ENCODE measurements at places on chromosomes 2 and 18.
A peak's percentile ranks its signal among the peaks of the same experiment; 100 is the strongest.

GRCh38 chr2:208984376-208985090 lies 439.3 kb upstream of the MAP2 start:
- no peak for DNase-seq

- DNase-seq = no peak
These were observed 159.4 kb downstream of the BABAM2 start for GRCh38 chr2:28049899-28050298.

DNA sequence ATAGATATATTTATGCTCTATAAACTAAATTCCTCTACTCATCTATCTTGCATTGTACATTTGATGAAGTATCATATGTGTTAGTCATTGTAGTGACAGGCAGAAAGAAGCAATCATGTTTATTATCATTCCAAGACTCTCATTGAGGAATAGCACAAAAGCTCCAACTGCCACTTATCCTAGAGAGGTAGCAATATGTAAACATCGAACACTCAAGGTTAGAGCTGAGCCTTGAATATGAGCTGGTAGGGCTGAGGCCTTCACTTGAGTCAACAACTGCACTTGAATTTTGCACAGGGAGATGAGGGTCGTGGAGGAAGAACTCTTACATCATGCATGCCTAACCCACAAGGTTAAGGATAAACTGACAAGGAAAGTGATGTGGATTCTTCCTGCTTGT lies 900.9 kb downstream of the CPS1 start:
- DNase-seq = no peak

DNA sequence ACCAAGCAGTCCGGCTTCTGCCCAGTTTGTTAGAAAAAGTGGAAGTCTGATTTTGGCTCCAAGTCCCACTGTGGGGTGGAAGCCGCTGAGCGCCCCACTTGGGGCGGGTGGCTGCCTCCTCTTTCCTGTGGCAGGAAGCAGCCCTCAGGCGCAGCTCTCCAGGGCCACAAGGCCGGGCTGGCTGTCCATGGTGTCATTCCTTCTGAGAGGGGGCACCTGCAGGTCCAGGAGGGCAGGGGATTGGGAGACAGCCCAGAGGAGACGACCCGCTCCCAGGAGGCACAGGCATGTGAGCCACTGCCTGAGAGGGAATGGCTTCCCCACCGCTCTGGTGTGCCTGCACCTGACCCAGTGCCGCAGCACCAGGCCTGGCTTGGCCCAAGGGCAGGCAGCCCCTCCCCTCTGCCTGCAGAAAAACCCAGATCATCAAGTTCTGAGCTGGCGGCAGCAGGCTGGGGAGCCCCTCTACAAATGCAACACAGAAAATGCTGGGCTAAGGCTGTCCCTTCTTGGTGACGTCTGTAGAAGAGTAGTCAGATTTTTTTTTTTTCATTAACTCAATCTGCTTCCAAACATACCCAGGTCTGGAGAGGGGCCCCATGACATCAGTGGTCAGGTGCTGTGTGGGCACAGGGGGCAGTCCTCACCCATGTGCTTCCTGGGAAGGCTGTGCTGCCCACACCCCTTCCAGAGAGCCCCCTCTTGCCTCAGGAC lies 38.4 kb downstream of the HS6ST1 start:
- DNase-seq = peak; percentile 66

DNA sequence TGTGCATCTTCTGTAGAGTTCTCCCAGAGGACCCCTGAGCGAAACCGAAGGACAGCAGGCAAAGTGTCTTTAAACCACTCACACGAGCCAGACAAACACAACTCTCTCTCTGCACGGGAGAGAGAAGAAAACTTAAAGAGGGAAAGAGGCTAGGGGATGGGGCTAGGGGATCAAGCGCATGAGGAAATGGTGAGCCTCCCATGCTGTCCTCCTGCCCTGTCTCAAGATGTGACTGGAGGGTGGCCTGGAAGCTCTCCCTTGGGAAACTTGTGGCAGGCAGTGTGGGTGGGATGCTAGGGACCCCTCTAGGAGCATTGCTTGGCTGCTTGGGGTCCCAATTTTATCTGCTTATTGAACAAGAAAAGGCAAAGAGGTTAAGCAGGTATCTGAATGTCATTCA lies 44.5 kb downstream of the CYP26B1 start:
- DNase-seq = no peak

DNA sequence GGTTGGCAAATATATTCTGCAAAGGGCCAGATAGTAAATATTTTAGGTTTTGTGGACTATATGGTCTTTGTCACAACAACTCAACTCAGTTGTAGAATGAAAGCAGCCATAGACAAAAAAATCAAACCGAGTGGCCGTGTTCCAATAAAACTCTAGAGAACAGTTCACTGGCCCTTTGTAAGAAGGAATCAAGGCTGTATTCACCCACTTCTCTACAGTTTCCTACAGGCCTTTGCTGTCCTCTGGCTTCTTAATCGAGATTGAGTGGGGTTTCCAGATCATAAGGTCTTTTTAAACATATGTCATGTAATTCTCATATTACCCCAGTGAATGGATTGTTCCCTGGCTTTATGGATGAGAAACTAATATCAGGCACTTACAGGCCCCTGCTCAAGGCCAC lies 448.9 kb upstream of the ETAA1 start:
- DNase-seq = no peak

- DNase-seq = no peak
These were observed 285.6 kb upstream of the SESTD1 start for GRCh38 chr2:179550214-179550613.

GRCh38 chr2:144703852-144704708 lies 184.2 kb upstream of the ZEB2 start:
- DNase-seq = peak; percentile 70

- DNase-seq = no peak
These were observed 11.6 kb downstream of the TRAPPC8 start for GRCh38 chr18:31931163-31931885.

- no peak for DNase-seq
These were observed 192.8 kb upstream of the PID1 start for GRCh38 chr2:229463841-229464346.

DNA sequence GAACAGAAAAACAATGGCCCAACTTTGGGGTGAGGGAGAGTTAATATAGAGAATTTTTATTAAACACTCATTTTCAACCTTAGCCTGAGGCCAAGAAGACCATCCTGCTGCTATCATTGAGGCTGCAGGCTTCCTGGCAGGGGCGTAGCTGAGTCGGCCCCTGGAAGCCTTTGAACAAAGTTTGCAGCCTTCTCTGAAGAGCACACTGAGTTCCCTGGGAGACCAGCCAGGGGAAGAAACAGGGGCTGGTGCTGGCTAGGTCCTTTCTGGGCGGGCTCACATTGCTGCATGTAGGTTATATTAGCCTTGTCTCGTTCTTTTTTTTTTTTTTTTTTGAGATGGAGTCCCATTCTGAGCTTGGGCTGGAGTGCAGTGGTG lies 126.8 kb upstream of the HS6ST1 start:
- peak; percentile 39 for DNase-seq

DNA sequence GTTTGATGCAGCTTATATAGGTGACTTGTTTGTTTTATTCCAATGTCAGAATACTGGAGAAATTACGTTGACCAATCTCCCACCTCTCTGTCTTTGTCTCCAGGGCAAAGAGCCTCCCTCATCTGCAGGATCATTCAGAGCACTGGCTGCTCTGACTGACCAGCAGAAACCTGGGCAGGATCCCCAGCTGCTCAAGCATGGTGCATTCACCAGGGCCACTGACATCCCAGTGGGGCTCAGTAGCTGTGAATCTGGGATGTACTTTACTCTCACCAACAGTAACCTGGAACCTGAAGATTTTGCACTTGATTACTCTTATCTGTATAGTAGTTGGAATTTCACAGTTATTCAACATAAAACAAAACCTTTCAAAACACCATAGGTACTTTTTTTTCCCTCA lies 235.9 kb downstream of the ANKRD36 start:
- DNase-seq = no peak

DNA sequence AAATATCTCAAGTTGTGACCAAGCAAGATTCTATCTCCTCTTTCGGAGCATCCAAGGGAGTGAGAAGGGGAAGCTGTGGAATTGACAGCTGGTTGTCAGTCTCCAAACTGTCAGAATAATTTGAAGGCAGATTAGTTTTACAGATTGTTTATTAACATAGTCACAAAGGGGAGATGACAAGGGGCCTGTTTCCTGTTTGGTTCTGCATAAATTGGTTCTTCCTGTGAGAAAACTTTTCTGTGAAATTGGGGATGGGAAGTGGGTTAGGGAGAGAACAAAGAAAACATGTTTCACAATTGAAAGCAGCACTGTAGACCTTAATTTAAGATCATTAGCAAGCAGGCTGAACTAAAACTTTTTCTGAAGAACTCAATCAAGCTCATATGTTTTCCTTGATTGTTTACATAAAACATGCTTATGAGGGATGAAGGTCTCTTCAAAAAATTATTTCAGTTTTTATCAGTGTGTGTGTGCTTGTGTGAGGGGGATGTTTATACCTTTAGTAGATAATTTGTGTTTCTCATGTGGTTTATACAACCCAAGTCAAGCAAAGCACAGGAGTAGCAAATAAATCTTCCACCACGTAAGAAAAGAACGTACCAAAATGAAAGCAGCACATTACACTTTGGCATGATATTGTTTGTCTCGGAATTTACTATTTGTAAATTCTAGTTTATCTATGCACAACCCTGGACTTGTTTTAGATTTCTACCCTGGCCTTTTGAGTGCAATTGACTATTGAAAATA lies 604.9 kb upstream of the CDH2 start:
- no peak for DNase-seq

GRCh38 chr2:29747786-29748470 lies 173.5 kb downstream of the ALK start:
- no peak for DNase-seq

GRCh38 chr2:195929531-195929930 lies 139.1 kb downstream of the DNAH7 start:
- DNase-seq = no peak

DNA sequence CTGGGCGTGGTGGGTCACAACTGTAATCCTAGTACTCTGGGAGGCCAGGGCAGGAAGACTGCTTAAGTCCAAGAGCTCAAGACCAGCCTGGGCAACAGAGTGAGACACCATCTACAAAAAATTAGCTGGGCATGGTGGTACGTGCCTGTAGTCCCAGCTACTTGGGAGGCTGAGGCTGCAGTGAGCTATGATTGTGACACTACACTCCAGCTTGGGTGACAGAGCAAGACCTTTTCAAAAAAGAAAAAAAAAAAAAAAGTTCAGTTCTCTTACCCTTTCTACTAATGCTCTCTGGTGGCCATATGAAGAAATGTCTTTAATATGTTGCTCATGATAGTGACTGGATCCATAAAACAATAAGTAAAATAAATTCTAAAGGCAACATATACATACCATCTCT lies 14.9 kb downstream of the TYW5 start:
- no peak for DNase-seq

DNA sequence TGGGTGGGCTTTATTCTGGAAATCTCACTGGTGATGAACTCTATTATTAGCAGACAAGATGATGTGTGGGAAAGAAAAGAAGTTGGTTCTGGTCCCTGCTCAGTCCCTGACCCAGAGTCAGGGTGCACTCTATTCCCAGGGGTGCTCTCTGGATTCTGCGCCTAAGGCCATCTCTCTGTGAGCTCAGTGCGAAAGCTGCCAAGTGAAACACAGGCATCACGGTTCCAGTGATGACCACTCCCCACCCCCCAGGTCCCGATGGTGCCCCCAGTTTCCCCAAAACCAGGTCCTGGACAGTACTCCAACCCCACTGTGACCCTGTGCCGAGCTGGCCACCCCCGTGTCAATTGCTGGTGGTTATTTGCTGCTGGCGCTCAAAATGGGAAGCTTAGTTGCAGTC lies 30.1 kb downstream of the RHOB start:
- peak; percentile 50 for DNase-seq

GRCh38 chr2:42978887-42979415 lies 186.6 kb upstream of the HAAO start:
- peak; percentile 50 for DNase-seq

DNA sequence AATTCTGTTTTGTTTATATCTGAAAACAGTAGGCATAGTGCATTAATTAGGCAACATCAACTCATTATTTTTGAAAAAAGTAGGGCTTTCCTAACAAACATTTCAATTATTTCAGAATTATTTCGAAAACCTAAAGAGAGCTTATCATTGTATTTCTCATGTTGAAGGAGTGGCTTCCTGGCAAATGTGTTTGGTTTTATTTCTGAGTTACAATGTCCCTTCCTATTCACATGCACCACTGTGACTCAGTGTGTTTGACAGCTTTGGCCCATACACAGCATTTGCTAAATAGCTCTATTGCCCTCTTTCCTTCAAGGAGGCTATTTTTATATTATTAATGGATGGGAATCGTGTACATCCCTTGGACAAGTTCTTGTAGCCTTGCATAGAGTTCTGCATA lies 205.9 kb downstream of the PTGR3 start:
- DNase-seq = no peak

- no peak for DNase-seq
These were observed 180.9 kb upstream of the GALNT5 start for GRCh38 chr2:157076526-157077161.

GRCh38 chr2:190318931-190319554 lies 583 bp downstream of the HIBCH start:
- no peak for DNase-seq

- DNase-seq = no peak
These were observed 216.9 kb downstream of the BCL11A start for GRCh38 chr2:60336442-60337141.

GRCh38 chr2:216181351-216181750 lies 72.2 kb downstream of the XRCC5 start:
- DNase-seq = no peak

GRCh38 chr2:38407111-38407682 lies 30.1 kb upstream of the ATL2 start:
- DNase-seq = no peak

- no peak for DNase-seq
These were observed 183.4 kb upstream of the FOSL2 start for GRCh38 chr2:28209261-28209691.

GRCh38 chr2:25548601-25549000 lies 124.8 kb downstream of the DTNB start:
- no peak for DNase-seq

DNA sequence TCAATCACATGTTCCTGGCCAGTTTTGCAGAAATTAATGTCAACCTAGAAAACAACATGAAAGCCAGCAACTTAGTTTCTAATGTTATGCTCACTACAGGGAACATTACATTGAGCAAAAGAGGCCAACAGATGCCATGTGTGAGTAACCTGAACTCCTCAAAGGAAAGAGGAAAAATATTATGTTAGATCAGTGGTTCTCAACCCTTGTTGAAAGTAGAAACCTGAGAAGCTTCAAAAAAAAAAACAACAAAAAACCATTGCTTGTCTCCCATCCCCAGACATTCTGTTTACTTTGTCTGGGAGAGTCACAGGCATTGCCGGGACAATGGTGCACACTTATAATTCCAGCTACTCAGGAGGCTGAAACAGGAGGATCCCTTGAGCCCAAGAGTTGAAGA lies 57.7 kb downstream of the METTL4 start:
- DNase-seq = no peak

DNA sequence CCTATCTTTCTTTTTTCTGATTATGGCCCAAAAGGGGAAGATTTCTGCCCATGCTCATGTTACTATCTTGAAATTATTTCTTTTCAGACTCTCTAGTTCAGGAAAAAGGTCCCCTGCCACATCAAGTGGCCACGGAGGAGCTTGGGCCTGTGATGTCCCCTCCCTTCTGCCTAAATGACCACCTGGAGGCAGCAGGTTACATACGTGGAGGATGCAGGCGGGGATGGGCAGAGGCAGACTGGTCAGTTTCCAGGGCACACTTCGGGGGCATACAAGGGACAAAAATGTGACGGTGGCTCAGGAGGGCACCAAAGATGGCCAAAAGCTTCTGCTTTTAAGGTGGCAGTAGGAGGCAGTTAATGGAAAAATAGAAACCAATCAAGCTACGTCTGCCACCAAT lies 30.7 kb upstream of the STEAP3 start:
- DNase-seq = no peak

Measured in sigmoid colon (tissue), 7 donors.